ENCODE measurements at places on chromosomes 2 and 18. TPM values are rescaled to one million over a fixed set of nuclear protein-coding genes. Genes with fewer than 3 reads are reported as not detected.

GRCh38 chr18:55289775-55290174, 298.2 kb downstream of the TCF4 start:
- no peak overlapping the region for H3K27ac ChIP-seq
- no peak overlapping the region for H3K4me3 ChIP-seq
- no peaks in the 10 kb centered on the region for H3K36me3 ChIP-seq
- H3K27me3 ChIP-seq: no peaks in the 10 kb centered on the region
- H3K4me1 ChIP-seq: peaks cover 9% of the 10 kb centered on the region

GRCh38 chr2:1800716-1801388, 56.5 kb upstream of the PXDN start:
- DNase-seq: no peak
- no peaks in the 10 kb centered on the region for H3K4me1 ChIP-seq
- H3K27ac ChIP-seq: no peak overlapping the region
- H3K27me3 ChIP-seq: no peaks in the 10 kb centered on the region
- H3K4me3 ChIP-seq: no peak overlapping the region

DNA sequence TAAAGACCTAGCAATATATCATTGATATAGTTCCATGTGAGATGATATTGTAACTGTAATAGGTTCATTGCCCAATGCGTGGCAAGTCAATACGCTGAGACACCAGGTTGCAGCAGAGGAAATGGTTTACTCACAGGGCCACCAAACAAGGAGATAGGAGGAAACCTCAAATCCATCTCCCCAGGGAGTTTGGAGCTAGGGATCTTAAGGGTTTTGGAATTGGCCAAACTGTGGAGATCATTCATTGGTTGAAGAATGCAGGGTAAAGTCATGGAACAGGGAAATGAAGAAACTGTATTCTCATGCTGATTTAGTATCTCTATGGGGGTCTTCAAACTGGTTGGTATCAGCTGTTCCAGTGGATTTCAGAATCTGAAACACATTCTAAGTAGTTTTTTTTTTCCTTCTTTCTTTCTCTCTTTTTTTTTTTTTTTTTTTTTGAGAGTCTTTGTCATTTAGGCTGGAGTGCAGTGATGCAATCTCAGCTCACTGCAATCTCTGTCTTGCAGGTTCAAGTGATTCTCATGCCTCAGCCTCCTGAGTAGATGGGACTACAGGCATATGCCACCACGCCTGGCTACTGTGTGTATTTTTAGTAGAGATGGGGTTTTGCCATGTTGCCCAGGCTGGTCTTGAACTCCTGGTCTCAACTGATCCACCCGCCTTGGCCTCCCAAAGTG, 30.7 kb upstream of the PPM1B start:
- H3K4me1 ChIP-seq: no peaks in the 10 kb centered on the region
- no peaks in the 10 kb centered on the region for H3K36me3 ChIP-seq
- H3K4me3 ChIP-seq: no peak overlapping the region
- no peaks in the 10 kb centered on the region for H3K27me3 ChIP-seq

DNA sequence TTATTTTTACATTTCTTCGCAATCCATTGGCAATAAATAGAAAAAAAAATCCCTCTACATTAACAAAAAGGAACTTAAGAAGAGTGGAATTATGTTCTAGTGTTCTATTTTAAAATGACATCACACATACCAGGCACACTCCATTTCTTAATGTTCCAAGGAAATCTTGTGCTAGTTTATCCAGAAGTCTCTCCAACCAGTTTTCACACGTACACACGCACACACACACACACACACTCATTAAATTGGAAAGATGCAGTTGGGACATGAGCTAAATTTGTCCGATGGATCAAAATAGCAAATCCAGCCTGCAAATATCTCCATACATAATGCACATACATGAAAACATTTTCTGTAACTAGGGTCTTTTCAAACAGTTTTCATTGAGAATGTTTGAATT, 78.3 kb downstream of the KCNJ3 start:
- no peaks in the 10 kb centered on the region for H3K36me3 ChIP-seq
- no peak for DNase-seq
- no peaks in the 10 kb centered on the region for H3K27me3 ChIP-seq

DNA sequence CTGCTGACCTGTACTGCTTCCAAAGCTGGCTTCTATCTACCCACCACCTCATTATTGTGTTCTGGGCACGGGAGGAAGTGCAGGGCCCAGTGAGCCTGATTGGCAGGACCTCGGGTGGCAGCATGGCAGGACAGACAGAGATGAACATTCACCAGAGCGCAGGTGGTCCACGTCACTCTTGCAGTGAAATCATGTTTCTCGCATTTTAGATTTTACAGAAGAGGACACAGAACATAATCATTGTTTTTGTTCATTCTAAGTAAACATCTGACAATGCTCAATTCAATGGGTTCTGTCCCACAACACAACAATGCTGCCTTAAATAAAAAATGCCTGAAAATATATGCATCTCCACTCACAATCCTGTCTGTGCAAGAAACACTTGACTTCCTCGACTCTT, 11.5 kb upstream of the BIN1 start:
- no peak for DNase-seq
- H3K36me3 ChIP-seq: no peaks in the 10 kb centered on the region
- H3K27me3 ChIP-seq: no peaks in the 10 kb centered on the region
- peak overlapping the region; percentile 57 for H3K27ac ChIP-seq
- H3K4me3 ChIP-seq: no peak overlapping the region

GRCh38 chr2:154758871-154759270, 60.4 kb downstream of the KCNJ3 start:
- no peaks in the 10 kb centered on the region for H3K4me1 ChIP-seq
- no peak for DNase-seq
- no peaks in the 10 kb centered on the region for H3K36me3 ChIP-seq

DNA sequence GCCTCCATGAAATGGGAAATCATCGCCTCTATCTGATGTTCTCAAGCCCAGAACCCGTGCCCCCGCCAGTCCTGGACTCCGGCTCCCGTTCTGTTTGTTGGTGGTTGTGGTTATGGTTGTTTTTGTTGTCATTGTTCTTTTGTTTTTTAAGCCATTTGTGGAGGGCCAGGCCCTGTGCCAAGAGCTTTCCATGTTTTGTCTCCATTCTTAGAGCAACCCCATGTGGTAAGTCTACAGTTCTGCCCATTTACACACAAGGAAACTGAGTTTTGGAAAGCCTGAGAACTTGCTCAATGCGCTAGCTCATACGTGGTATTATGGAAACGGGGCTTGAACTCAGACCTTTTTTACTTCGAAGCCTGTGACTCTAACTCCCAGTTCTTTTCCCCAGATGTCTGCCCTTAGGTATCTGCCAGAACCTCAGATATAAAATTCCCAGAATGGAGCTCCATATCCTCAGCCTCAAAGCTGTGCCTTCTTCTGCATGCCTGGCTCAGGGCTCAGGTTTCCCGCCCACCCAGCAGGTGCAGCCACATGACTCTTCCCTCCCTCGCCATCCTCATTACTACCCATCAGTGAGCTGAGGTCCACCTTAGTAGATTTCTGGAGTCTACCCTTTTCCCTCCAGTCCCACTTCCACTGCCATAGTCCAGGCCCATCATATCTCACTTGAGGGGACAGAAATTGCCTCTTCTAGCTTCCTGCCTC, 194.1 kb downstream of the KLHL29 start:
- no peak overlapping the region for H3K27ac ChIP-seq
- H3K4me1 ChIP-seq: no peaks in the 10 kb centered on the region
- H3K36me3 ChIP-seq: no peaks in the 10 kb centered on the region
- no peak overlapping the region for H3K4me3 ChIP-seq
- no peak for DNase-seq

GRCh38 chr18:79603321-79604204, 76.0 kb upstream of the CTDP1 start:
- no peak overlapping the region for H3K4me3 ChIP-seq
- no peak for DNase-seq
- no peaks in the 10 kb centered on the region for H3K36me3 ChIP-seq
- no peaks in the 10 kb centered on the region for H3K27me3 ChIP-seq

- no peaks in the 10 kb centered on the region for H3K4me1 ChIP-seq
- no peaks in the 10 kb centered on the region for H3K36me3 ChIP-seq
- H3K27ac ChIP-seq: no peak overlapping the region
- H3K4me3 ChIP-seq: no peak overlapping the region
- no peak for DNase-seq
These were observed 45.2 kb downstream of the USP34 start for GRCh38 chr2:61425605-61426155.

GRCh38 chr2:171762879-171763573, 75.8 kb downstream of the DYNC1I2 start:
- H3K36me3 ChIP-seq: no peaks in the 10 kb centered on the region
- no peak for DNase-seq
- no peaks in the 10 kb centered on the region for H3K4me1 ChIP-seq
- H3K27me3 ChIP-seq: no peaks in the 10 kb centered on the region
- no peak overlapping the region for H3K27ac ChIP-seq
- no peak overlapping the region for H3K4me3 ChIP-seq

GRCh38 chr2:175525975-175526374, 344.5 kb upstream of the ATP5MC3 start:
- peaks cover 3% of the 10 kb centered on the region for H3K4me1 ChIP-seq
- no peak overlapping the region for H3K4me3 ChIP-seq
- no peaks in the 10 kb centered on the region for H3K27me3 ChIP-seq
- H3K36me3 ChIP-seq: no peaks in the 10 kb centered on the region
- DNase-seq: no peak

DNA sequence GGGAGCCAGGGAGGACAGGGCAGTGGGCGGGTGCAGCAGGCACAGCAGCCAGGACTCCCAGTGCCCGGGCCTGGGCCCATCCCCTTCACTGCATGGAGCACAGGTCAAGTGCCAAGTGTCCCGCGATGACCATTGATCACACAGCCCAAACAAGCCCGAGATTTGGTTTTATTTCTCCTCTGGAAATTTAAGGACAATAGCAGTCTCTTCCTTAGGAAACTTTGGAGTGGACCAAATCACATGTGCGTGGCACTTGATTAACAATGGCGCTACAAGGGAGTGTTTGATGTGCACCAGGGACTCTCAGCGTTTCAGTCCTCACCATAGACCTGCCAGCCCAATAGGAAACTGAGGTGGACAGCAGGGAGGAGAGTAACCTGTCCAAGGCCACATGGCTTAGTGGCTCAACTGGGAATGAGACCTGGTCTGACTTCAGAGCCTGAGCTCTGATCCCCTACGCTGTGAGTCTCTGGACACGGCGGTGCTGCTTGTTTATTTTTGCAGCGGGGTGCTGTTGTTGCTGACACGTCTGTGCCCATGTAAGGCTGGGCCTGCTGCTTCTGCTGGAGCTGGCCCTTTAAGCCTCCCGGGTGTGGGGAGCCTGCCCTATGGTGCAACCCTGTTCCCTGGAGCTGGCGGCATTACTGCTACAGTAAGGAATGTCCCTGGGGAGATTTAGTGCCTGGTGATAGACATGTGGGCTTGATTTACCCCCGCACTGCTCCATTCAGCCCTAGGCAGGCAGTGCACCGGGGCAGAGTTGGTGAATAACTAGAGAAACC, 194.2 kb downstream of the INHBB start:
- H3K27ac ChIP-seq: peak overlapping the region; percentile 92
- peak; percentile 88 for DNase-seq

DNA sequence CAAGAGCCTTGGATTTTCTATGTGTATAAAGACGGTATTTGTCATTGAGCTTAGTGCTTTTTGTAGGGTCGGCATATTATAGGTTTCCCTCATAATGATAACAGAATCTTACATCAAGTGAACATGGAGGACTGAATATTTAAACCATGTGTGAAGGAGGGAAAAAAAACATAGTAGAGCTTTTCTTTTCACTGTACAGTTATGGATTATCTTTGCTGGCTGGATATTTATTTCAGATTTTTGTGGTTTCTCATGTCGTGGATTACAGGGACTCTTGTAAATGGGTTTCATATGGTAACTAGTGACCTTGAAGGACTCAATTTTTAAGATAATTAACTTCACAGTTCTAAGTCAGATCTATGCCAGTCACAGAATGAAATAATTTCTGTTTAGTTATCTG, 330.2 kb upstream of the NRP2 start:
- H3K36me3 ChIP-seq: no peaks in the 10 kb centered on the region
- no peak for DNase-seq
- H3K27me3 ChIP-seq: no peaks in the 10 kb centered on the region
- H3K4me1 ChIP-seq: no peaks in the 10 kb centered on the region
- no peak overlapping the region for H3K27ac ChIP-seq
- H3K4me3 ChIP-seq: no peak overlapping the region

- H3K36me3 ChIP-seq: no peaks in the 10 kb centered on the region
- H3K4me3 ChIP-seq: no peak overlapping the region
- H3K27me3 ChIP-seq: no peaks in the 10 kb centered on the region
- no peak for DNase-seq
These were observed 44.2 kb downstream of the WDPCP start for GRCh38 chr2:63544017-63544627.

GRCh38 chr2:233208382-233209116, 42.9 kb upstream of the ATG16L1 start:
- H3K27me3 ChIP-seq: no peaks in the 10 kb centered on the region
- no peak overlapping the region for H3K4me3 ChIP-seq
- peak; percentile 25 for DNase-seq

- no peaks in the 10 kb centered on the region for H3K4me1 ChIP-seq
- peak; percentile 77 for DNase-seq
- no peaks in the 10 kb centered on the region for H3K36me3 ChIP-seq
- no peak overlapping the region for H3K4me3 ChIP-seq
- H3K27ac ChIP-seq: peak overlapping the region; percentile 87
- H3K27me3 ChIP-seq: no peaks in the 10 kb centered on the region
These were observed 45.7 kb downstream of the QPCT start for GRCh38 chr2:37389989-37390765.

DNA sequence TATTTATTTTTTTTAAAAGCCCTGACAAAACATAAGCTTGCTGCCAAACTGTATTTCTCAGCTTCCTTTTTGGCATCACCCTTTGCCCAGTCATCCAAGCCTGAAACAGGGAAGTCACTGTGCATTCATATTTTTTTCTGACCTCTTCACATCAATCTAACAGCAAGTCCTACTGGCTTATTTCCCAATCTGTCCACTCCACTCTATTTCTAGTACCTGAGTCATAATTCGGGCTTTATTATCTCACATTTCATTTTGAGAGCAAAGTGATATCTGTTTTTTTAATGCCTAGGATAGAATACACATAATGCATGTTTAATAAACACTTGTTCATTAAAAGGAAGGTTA, 5.1 kb downstream of the HNMT start:
- no peaks in the 10 kb centered on the region for H3K27me3 ChIP-seq
- H3K27ac ChIP-seq: no peak overlapping the region
- no peaks in the 10 kb centered on the region for H3K36me3 ChIP-seq
- H3K4me1 ChIP-seq: peaks cover 11% of the 10 kb centered on the region
- no peak overlapping the region for H3K4me3 ChIP-seq

RUFY4 gene
- total RNA-seq: 0.10 TPM

ANKRD29 gene
- total RNA-seq: 17.4 TPM

TMEM200C gene
- 3.1 TPM for total RNA-seq

TACR1 gene
- 0.28 TPM for total RNA-seq

SPAST gene
- 31.1 TPM for total RNA-seq

PLB1 gene
- 19.2 TPM for total RNA-seq

SCN3A gene
- 13.2 TPM for total RNA-seq

IL1F10 gene
- not detected for total RNA-seq

REG3A gene
- total RNA-seq: 1.6 TPM

XDH gene
- total RNA-seq: 4.0 TPM

EIF2B4 gene
- 28.7 TPM for total RNA-seq

METTL21A gene
- total RNA-seq: 37.4 TPM
